ENCODE measurements at places on chromosomes 6 and 20.

DNA sequence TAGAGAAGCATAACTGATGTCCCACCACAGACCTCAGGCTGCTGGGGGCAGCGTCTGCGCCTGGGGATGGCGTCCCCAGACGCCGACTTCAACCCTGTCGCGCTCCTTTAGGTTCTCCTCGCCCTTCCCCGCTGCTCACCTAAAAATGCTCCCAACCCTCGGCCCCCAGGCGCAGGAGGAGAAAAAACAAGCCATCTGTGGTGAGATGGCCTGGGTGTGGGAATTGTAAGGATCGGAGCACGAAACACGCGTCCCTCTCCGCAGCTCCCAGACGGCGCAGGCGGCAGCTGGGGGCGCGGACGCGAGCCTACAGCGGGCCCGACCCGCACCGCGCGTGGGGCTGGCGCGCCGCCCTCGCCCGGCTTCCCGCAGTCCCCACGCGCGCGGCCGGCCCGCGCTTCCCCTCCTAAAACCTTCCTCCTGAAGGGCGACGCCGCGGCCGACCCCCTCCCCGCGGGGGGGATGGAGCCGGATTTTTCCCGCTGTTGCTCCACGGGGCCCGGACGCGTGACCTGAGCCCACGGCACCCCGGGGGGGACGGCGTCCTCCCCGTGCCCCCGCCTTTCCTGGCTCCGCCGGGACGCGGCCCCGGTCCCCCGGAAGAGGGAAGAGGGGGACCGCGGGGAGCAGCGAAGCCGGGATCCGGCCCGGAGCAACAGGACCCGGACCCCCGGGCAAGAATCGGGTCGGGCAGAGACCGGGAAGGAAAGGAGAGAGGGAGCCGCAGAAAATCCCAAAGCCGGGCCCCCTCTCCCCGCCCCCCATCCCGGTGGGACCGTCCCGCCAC is 611 bp downstream of the EPB41L2 start:
- DNase-seq: no peak

GRCh38 chr6:132830334-132830751 is 16.0 kb downstream of the RPS12 start:
- DNase-seq: no peak

DNA sequence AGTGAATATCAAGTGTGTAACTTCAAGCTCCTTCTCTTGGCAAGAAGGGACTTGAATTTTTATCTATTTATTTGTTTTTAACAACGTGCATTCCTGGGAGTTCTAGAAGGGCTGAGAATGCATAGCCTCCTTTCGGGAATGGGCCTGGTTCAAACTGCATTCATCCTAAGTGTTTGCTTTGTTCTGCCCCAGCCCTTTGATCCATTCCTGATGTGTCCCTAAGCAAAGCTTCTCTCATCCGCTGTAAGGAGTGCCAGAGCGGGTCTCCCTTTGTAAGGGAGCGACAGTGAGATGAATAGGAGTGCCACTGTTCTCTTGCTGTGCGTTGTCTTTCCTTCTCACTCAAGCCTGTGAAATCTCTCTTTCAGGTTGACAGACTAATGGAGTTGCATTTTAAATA is 61.0 kb upstream of the VSTM2L start:
- DNase-seq: no peak

DNA sequence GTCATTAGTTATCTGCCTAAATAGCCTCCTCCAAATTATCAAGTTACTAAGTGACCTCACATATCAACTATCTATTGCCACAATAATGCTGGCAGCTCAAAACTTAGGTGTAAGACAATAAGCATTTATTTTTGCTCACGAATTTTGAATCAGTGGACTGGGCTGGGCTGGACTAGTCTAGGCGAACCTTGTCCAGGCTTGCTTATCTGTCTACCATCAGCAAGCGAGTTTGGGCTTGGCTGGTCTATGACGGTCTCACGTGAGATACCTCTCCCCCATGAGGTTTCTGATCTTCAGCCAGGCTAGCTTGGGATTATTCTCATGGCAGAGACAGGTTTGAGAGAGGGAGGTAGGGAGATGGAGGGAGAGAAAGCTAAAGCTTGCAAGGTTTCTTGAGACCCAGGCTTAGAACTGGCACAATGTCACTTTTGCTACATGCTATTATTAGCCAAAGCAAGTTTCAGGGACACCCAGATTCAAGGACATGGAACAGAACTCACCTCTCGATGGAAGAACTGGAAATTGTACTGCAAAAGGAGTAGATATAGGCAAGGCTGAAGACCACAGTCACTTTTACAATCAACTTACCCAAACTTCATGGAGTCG is 80.9 kb downstream of the WASF1 start:
- DNase-seq: no peak

DNA sequence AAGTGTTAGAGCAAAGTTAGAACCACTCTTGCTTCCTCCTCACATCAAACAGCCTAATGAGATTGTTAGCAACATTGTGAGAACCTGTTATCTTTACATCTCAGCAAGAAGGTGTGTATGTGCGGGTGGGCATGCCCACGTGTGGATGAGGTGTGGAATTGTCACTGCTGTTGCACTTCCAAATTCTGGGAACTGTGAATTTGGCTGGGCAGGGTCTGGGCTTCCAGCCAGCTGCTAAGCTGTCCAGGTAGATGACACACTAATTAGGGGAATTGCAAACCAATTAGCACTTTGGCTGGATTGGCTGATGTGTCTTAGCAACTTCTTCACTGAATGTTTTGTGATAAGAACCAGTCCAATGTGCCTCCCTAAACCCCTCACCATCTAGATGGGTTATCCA is 848.2 kb downstream of the DHX35 start:
- DNase-seq: no peak

Data from stimulated activated CD4-positive, alpha-beta T cell treated with anti-CD3 and anti-CD28 coated beads, Interleukin-15, amount 100 ng/mL, for 48 hours (primary cell).